ENCODE measurements at places on chromosomes 11 and 22. TPM values are rescaled to one million over a fixed set of nuclear protein-coding genes. Genes with fewer than 3 reads are reported as not detected.

The KCNJ11 gene
- 0.93 TPM for total RNA-seq

The CNGA4 gene
- not detected for total RNA-seq

The OR8H3 gene
- not detected for total RNA-seq

The FAM181B gene
- total RNA-seq = not detected

The EP300 gene
- total RNA-seq = 53.4 TPM

The EWSR1 gene
- total RNA-seq = 136 TPM

GRCh38 chr11:79794484-79795393 is 353.9 kb upstream of the TENM4 start:
- DNase-seq = no peak

DNA sequence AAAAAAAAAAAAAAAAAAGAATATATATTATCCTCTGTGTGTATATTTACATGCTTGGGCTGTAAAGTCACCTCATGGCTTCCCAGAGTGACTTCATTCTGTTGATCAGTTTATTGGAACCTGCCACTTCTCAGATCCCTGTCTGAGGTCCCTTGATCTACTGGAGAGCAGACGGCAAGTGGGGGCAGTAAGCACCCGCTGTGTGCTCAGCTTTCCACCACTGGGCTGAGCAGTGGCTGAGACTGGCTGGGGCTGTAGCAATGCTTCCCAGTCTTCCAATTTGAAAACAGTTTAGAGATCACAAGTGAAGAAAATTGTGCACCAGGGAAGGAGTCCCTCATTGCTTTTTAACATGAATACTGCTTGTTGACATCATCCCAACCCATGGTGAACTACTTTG is 6.9 kb upstream of the RBM4B start:
- no peak for DNase-seq

DNA sequence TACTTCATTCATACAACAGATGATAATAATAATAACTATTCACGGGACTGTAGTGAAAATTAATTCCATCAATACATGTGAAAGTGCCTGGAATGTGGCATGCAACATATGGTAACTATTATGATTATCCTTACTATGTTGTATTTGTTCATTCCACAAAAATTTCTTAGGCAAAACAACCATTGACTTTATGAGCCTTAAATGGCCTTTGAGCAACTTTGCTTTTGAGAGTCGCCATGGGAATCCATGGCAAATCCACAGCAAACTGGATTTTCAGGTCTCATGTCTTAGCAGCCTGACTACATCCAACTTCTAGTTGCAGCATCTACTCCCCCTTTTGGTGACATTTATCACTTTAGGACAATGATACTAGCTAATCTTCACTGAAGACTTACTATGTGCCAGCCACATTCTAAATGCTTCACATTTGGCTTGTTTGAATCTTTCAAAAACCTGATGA is 56.8 kb downstream of the SLC1A2 start:
- no peak for DNase-seq

DNA sequence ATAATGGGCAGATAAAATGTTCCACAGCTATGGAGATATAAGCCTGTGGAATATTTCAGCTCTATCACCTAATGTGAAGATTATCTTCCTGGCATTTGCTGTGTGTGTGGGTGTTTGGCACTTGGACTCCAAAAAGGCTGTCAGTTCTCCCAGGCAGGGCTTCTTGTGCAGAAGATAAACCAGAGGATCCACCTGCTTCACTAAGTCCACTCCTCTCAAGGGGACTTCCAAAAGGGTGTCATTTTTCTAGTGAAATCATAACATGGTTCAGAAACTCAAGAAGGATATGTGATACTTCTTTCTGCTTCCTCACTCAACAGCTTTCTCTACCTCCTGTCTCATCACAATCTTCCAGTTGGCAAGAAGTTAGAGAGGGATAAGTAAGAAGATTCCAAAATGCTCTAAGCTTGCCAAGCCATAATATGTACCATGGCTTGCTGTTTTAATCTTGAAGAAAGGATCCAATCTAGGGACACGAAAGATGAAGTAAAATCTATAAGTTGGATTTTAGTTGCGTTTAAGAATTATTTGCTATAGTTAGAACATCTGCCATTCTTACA is 206.2 kb upstream of the MTMR2 start:
- no peak for DNase-seq

All from PC-9 (cell line).